Natural killer cell treated with Interleukin-12 subunit alpha and Interleukin-12 subunit beta and Interleukin-15 and Interleukin-18, amount 100 ng/mL, for 72 hours (primary cell): ENCODE measurements at places on chromosomes 7 and 10. TPM values are rescaled to one million over a fixed set of nuclear protein-coding genes. Genes with fewer than 3 reads are reported as not detected.

GRCh38 chr7:15652776-15653290 lies 33.6 kb downstream of the MEOX2 start:
- H3K4me1 ChIP-seq = no peaks in the 10 kb centered on the region
- H3K36me3 ChIP-seq = peaks cover 4% of the 10 kb centered on the region
- H3K27ac ChIP-seq = no peak overlapping the region
- no peaks in the 10 kb centered on the region for H3K27me3 ChIP-seq
- no peak for DNase-seq

The AP5Z1 gene
- 99.4 TPM for total RNA-seq

The SPDYE18 gene
- 0.45 TPM for total RNA-seq

- no peak for DNase-seq
- no peaks in the 10 kb centered on the region for H3K4me1 ChIP-seq
- H3K27me3 ChIP-seq = peaks cover 9% of the 10 kb centered on the region
- H3K4me3 ChIP-seq = no peak overlapping the region
- H3K36me3 ChIP-seq = no peaks in the 10 kb centered on the region
Measured at GRCh38 chr10:78853864-78854263, 214.9 kb upstream of the ZMIZ1 start.

DNA sequence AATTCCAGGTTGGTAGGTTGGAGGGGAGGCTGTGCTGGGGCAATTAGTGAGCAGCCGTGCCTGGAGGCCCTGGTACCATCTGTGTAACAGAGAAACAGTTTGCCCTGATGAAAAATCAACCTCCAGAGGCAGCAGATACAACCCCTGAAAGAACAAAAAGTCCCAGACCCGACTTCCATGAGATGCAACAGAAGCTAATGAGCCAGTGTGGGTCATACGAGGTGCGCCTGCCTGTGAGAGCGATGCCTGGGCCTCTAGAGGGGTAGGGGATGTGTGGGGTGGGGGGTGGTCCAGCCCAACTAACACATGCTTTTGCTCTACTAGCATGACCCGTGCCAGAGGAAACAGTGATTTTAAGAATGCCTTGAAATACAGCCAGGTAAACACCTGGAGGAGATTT lies 39.3 kb downstream of the CELF2 start:
- H3K27ac ChIP-seq = no peak overlapping the region
- no peaks in the 10 kb centered on the region for H3K4me1 ChIP-seq
- no peak for DNase-seq
- no peaks in the 10 kb centered on the region for H3K36me3 ChIP-seq

GRCh38 chr10:88888810-88889445 lies 8.9 kb downstream of the STAMBPL1 start:
- H3K36me3 ChIP-seq = no peaks in the 10 kb centered on the region
- no peak overlapping the region for H3K4me3 ChIP-seq
- H3K27ac ChIP-seq = no peak overlapping the region

The HMX2 gene
- not detected for total RNA-seq

DNA sequence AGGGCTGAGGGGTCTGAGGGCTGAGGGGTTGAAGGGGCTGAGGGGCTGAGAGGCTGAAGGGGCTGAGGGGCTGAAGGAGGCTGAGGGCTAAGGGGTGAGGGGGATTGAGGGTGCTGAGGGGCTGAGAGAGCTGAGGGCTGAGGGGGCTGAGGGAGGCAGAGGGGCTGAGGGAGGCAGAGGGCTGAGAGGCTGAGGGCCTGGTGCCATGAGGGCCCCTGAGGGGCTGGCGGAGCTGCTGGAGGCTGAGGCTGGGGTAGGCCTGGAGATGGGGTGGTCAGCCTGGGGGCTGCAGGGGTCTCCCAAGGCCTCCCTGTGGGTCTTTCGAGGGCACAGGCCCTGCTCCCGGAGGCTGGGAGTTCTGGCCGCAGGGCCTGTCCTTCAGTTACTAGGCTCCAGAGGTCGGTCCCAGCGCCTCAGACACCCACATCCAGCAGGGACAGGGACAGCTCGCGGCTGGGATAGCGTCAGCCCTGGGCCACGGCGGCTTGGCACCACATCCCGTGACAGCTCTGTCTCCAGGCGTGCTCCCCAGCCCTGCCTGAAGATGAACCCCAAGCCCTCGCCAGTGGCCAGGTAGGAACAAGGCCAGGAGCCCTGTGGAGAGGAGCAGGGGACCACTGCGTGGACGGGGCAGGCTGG lies 16.9 kb downstream of the MYO1G start:
- no peak for DNase-seq
- H3K27me3 ChIP-seq = no peaks in the 10 kb centered on the region
- H3K27ac ChIP-seq = no peak overlapping the region
- no peak overlapping the region for H3K4me3 ChIP-seq
- H3K4me1 ChIP-seq = peaks cover 28% of the 10 kb centered on the region

GRCh38 chr7:537911-538634 lies 18.4 kb upstream of the PDGFA start:
- peaks cover 6% of the 10 kb centered on the region for H3K27me3 ChIP-seq
- H3K27ac ChIP-seq = no peak overlapping the region
- no peaks in the 10 kb centered on the region for H3K36me3 ChIP-seq
- no peak for DNase-seq

GRCh38 chr10:79088176-79088575 lies 19.4 kb downstream of the ZMIZ1 start:
- no peaks in the 10 kb centered on the region for H3K36me3 ChIP-seq

GRCh38 chr10:5632446-5632845 lies 33.9 kb downstream of the ASB13 start:
- peaks cover 20% of the 10 kb centered on the region for H3K27me3 ChIP-seq
- no peak overlapping the region for H3K27ac ChIP-seq
- H3K4me3 ChIP-seq = no peak overlapping the region
- H3K36me3 ChIP-seq = no peaks in the 10 kb centered on the region
- H3K4me1 ChIP-seq = peaks cover 20% of the 10 kb centered on the region

DNA sequence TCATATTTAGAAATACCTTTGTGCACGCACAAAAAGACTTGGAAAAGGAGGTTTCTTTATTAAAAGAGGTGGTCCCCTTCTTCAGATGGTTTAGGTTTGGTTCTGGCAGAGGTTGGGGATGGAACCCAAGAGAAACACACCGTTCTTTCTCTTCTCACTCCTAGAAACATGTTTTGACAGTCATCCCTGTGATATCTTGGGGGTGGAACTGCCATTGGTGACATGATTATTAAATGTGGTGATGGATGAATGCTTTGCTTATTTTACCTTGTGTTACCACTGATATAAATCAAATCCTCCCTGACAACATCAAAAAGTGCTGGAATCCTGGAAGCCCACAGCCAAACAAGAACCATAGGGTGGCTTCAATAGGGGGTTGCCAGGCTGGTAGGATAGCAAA lies 146.5 kb downstream of the CCDC3 start:
- no peak overlapping the region for H3K27ac ChIP-seq
- no peak overlapping the region for H3K4me3 ChIP-seq
- no peaks in the 10 kb centered on the region for H3K36me3 ChIP-seq
- peaks cover 29% of the 10 kb centered on the region for H3K27me3 ChIP-seq
- no peak for DNase-seq

The CCDC136 gene
- total RNA-seq = 23.8 TPM

The PURB gene
- 39.1 TPM for total RNA-seq
